HFFc6 (cell line): ENCODE measurements at places on chromosomes 6 and 20.
A peak's percentile ranks its signal among the peaks of the same experiment; 100 is the strongest.

GRCh38 chr6:150720774-150721233 lies 121.1 kb downstream of the PLEKHG1 start:
- DNase-seq = no peak

GRCh38 chr6:132391391-132392269 lies 9.6 kb downstream of the MOXD1 start:
- DNase-seq = peak; percentile 94

GRCh38 chr6:107655245-107655644 lies 165.3 kb downstream of the SOBP start:
- DNase-seq = no peak

- no peak for DNase-seq
These were observed 13.4 kb downstream of the UST start for GRCh38 chr6:148760258-148760534.

GRCh38 chr6:43939281-43940070 lies 169.5 kb downstream of the VEGFA start:
- no peak for DNase-seq

GRCh38 chr6:29465801-29466200 lies 8.8 kb downstream of the OR2H1 start:
- no peak for DNase-seq

DNA sequence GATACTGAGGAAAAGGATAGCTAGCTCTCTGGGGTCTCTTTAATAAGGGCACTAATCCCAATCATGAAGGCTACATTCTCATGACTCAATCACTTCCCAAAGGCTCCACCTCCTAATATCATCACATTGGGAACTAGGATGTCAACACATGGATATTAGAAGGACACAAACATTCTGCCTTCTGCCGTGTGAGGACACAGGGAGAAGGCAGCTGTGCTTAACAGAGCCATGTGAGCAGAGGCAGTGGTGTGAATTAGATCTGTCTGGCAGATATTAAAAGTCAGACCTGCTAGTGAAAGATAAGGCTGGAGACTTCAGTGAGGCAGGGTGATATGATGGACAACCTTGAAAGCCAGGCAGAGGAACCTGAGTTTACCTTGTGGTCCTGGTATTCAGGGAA lies 341.9 kb downstream of the ARHGAP18 start:
- no peak for DNase-seq

DNA sequence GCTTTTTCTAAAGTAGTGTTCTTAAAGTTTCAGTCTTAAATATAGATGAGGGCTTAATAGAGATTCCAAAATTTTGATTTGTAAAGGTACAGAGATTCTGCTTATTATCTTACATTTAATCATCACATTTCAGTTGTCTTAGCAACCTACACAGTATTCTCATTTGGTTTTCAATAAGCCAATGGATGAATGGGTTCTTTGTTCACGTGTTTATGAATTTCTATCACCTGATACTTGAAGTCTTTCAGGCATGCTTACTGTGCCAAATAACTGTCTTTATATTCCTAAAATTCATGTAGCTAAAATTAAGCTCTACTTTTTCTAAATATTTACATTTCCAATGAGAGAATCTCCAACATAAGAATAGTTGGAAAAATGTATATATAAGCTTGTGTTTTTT lies 152.7 kb downstream of the EYA4 start:
- DNase-seq = no peak

- DNase-seq = no peak
These were observed 130.6 kb downstream of the NFATC2 start for GRCh38 chr20:51411870-51412269.

DNA sequence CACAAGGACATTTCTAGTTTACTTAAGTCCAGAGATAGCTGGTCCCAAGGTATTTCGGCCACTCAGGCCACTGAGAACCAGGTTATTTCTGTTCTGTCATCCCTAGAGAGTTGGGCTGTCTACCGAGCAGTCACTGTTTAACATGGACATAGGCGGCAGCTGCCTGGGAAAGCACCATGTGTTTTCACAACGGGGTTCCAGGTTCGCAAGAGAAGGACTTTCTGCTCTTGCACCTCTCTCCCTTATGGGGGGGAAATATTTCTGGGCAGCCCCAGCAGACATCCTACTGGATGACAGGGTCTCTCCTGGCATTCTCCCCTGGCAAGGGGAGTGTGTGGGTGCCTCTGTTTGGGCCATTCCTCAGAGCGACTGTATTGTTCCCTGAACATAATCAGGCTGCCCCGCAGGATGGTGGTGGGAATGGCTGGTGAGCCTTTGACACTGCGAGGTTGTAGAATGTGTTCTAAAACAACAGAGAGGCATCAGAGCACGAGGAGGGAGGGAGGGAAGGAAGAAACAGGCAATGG lies 64.4 kb upstream of the DUSP22 start:
- no peak for DNase-seq

- peak; percentile 36 for DNase-seq
These were observed 60.2 kb downstream of the GCLC start for GRCh38 chr6:53484476-53485280.

DNA sequence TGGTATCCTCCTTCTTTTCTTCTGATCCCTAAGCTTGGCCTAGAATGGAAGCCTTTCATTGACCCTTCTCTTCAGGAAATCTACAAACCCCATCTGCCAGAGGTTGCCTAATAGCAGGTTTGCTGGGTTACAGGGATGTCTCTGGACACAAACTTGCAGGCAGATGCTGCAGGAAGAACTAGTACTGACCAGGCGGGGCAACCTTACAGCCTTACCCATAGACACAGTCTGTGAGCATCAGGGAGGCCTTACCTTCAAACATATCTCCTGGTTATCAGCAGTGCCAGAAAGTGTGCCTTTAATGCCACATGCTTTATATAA lies 2.6 kb downstream of the SCUBE3 start:
- DNase-seq = no peak

GRCh38 chr6:159978291-159979135 lies 9.6 kb downstream of the IGF2R start:
- DNase-seq = no peak

- no peak for DNase-seq
These were observed 7.0 kb downstream of the TP53RK start for GRCh38 chr20:46682063-46682821.

DNA sequence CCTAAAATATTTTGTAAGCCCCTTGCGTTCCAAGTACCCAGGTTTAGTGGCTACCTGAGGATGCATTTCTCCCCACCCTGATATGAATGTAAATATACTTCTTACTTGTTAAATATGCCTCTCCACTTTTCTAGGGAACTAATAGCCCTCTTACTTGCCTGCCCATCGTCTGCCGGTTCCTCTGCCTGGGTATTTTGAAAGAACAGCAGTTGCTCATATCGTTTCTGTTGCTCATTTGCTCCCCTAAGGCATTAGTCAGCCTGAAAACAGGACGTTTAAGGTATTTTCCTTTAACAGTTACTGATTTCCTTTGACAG lies 141.3 kb upstream of the CARMIL1 start:
- DNase-seq = no peak

- no peak for DNase-seq
These were observed 1299.3 kb upstream of the GJE1 start for GRCh38 chr6:140833408-140833807.

GRCh38 chr6:35452183-35453090 lies at the start of gene FANCE:
TSS of gene FANCE (plus strand) at chr6:35452338. CDS start at chr6:35452546, 208 bp downstream.
- peak; percentile 84 for DNase-seq

DNA sequence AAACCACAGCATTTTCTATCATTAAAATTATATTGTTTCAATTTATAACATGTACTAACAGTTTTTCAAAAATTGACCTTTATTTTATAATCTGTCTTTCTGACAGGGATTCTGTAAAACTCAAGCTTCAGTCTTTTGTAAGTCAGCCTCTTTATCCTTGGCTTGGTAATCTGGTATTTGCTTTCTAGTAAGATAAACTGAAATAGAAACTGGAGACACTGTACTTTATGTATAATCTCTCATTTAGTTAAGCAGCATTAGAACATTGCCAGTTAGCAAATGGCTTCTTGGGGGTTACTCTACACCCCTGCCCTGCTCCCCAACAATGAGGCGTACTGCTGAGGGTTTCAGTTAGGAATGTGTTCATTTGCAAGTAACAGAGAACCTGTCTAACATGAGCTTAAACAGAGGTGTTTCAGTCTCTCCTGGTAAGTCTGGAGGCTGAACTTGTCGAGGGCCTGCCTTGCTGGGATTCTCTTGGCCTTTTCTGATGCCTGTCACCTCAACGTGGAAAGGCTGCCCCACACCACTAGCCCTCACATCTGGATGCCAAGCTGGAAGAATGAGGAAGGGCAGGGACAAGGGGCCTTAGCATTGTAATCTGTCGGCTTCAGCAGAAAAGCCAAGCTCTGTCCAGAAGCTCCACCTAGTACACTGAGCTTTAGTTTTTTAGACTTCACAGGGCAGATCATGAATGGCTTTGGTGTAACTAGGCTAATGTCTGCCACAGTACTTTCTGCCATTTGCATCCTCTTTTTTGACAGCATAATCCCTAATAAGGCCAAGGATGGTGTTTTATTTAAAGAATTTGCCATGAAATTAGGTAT lies 34.8 kb downstream of the SH3BGRL2 start:
- no peak for DNase-seq

GRCh38 chr6:37021356-37022129 lies 16.1 kb downstream of the FGD2 start:
- DNase-seq = peak; percentile 30

- DNase-seq = no peak
These were observed 1.2 kb downstream of the DNMT3B start for GRCh38 chr20:32763202-32764004.

GRCh38 chr20:17614176-17614811 lies 44.4 kb downstream of the DSTN start:
- no peak for DNase-seq

GRCh38 chr20:58637466-58638213 lies 13.4 kb upstream of the STX16 start:
- DNase-seq = no peak

GRCh38 chr6:137699031-137699683 lies 167.9 kb upstream of the TNFAIP3 start:
- peak; percentile 19 for DNase-seq

DNA sequence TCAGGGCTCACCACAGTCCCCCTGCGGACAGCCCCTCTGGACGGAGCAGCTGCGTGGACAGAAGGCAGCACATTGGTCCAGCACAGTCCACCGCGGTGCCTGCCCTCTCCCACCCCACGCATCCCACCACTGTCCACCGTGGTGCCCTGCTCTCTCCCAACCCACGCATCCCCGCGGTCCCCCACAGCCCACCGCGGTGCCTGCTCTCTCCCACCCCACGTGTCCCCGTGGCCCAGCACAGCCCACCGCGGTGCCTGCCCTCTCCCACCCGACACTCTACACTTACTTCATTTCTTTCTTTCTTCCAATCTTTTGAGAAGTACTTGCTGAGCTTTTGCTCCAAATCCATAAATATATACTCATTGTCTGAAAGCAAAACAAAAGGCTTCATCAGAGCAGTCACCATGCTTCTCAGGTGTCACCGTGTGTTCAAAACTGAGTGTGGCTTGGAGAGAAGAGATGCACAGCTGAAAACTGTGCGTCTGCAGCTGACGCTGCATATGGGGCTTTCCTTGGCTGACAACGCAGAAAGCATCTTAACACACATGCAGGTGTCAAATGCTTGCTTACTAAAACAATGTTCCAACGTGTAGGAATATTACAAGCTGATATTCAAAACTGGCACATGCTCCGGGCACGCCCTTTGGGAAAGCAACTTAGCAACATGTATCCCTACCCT lies 11.8 kb downstream of the FRMD1 start:
- DNase-seq = no peak

DNA sequence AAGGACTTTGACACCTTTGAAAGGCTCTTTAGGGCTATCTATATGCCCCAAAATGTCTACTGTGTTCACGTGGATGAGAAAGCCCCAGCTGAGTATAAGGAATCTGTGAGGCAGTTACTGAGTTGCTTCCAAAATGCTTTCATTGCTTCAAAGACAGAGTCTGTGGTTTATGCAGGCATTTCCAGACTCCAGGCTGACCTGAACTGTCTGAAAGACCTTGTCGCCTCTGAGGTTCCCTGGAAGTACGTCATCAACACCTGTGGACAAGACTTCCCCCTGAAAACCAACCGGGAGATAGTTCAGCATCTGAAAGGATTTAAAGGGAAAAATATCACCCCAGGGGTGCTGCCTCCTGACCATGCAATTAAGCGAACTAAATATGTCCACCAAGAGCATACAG lies 65.2 kb downstream of the GCNT2 start:
- DNase-seq = no peak

GRCh38 chr6:140494321-140495108 lies 1120.1 kb upstream of the CITED2 start:
- peak; percentile 15 for DNase-seq

GRCh38 chr6:121732641-121733040 lies 297.2 kb downstream of the GJA1 start:
- no peak for DNase-seq

- DNase-seq = no peak
These were observed 219.9 kb downstream of the ALDH8A1 start for GRCh38 chr6:134730013-134730412.

DNA sequence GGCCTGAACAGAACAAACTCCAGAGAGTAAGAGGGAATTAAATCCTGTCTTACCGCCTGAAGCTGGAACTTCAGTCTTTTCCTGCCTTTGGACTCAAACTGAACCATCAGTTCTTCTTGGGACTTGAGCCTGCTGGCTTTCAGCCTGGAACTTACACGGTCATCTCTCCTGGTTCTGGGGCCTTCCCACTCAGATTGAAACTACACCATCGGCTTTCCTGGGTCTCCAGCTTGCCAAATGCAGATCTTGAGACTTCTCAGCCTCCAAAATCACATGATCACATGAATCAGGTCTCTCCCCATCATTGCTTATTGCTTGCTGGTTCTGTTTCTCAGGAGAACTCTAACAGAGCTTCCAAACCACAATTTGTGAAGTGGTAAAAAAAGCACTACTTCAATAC lies 276.3 kb downstream of the KIF16B start:
- DNase-seq = no peak

DNA sequence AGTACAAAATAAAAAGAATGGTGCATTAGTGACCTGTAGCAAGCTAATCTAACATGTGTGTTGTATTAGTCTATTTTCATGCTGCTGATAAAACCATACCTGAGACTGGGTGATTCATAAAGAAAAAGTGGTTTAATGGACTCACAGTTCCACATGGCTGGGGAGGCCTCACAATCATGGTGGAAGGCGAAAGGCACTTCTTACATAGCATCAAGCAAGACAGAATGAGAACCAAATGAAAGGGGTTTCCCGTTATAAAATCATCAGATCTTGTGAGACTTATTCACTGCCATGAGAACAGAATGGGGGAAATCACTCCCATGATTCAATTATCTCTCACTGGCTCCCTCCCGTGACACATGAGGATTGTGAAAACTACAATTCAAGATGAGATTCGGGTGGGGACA lies 45.4 kb upstream of the AIG1 start:
- DNase-seq = no peak

- peak; percentile 69 for DNase-seq
These were observed 57.8 kb upstream of the TPD52L1 start for GRCh38 chr6:125095580-125096301.

DNA sequence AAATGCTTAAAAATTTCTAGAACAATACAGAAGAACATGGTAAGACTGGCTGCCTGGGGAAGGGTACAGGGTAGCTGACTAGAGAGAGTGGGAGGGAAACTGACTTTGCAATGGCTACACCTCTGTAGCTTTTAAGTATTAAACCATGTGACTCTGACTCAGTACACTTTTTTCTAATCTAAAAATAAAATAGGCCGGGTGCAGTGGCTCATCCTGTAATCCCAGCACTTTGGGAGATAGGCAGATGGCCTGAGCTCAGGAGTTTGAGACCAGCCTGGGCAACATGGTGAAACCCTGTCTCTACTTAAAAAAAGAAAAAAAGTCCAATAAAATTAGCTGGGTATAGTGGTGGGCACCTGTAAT lies 18.5 kb downstream of the ATP9A start:
- DNase-seq = peak; percentile 65

GRCh38 chr6:10398446-10399218 lies 16.2 kb downstream of the TFAP2A start:
- no peak for DNase-seq

GRCh38 chr6:143128681-143129015 lies 68.0 kb downstream of the AIG1 start:
- no peak for DNase-seq
